ENCODE measurements at places on chromosomes 5 and 9.
A peak's percentile ranks its signal among the peaks of the same experiment; 100 is the strongest.

- DNase-seq: no peak
These were observed 203.8 kb downstream of the MLLT3 start for GRCh38 chr9:20418485-20418884.

GRCh38 chr5:152864991-152865390 lies 459.9 kb upstream of the NMUR2 start:
- DNase-seq: peak; percentile 9

- no peak for DNase-seq
These were observed 58.0 kb downstream of the RCL1 start for GRCh38 chr9:4850603-4851310.

DNA sequence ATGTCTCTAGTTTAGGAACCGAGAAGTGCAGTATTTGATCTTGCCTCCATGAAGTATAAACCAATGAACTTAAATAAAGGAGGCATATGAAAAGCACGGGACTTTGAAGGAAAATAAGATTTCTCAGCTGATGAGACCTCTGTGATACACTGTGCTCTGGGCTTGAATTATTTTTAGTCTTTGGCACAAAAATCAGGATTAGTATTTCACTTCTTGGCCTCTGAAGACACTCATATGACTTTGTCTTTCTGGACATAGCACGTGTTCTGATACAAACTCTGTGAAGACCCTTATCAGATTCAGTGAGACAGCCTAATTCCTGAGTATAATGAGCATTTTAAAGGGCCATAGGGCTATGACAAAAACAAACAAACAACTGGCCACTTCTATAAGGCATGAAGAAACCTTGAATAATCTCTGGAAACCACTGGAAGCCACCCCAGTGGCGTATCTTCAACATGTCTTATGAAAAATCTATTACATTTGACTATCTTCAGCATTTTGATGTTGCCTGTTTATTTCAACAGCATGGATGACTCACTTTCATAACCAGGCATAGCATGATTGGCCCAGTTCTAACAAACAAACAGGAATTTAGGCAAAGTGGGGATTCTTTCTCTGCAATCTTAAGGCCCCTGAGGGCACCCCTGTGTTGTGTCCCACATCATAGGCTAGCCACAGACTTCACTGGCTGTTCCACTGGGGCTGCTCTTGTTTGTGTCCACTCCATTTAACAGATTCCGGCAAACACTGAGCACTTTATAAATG lies 90.3 kb upstream of the ZNF462 start:
- DNase-seq: no peak

DNA sequence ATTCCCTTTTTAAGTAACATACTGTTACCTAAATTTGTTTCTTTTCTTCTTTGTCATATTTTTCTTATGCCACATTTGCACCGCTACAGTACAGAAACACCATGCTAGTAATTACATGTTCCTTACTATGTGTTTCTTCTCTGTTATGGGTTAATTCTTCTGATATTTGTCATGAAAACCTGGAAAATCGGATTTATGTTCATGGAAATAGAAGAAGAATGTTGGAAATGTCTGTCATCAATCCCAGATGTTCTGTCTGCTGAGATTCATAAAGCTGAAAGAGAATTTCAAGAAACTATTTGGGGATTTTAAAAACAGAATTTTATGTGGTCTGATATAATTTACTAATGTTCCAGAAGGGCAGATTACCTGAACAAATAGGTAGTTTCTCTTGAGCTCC lies 305.2 kb upstream of the NREP start:
- DNase-seq: no peak

DNA sequence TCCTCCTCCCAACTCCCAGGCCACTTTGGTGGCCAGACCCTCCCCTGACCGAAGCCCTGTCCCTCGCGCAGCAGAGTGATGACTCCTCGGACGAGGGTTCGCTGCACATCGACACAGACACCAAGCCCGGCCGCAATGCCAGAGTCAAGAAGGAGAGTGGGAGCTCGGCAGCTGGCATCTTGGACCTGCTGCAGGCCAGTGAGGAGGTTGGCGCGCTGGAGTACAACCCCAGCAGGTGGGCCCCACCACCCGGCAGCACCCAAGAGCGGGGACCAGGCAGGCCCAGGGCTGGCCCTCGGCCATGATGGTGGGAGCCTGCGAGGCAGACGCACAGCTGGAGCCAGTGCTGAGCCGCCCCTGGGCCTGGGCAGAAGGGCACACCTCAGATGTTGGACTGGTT lies 90.6 kb downstream of the PHF2 start:
- DNase-seq: no peak

DNA sequence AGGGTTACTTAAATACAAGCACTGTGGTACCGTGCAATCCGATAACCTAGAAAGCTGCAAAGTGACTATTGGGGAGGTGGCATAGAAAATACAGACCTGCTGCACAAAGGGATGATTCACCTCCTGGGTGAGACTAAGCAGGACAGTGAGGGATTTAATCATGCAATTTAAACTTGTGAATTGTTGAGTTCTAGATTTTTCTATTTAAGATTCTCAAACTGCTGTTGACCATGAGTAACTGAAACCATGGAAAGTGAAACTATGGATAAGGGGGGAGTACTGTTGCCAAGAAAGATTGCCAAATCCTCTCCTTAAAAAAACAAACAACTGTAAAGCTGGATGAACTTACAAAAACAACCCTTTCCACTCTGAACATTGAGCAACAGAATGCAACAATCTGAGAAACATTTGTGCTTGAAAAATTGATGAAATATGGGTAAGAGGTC lies 61.5 kb upstream of the NUDT12 start:
- no peak for DNase-seq

- peak; percentile 67 for DNase-seq
These were observed 74.4 kb upstream of the RUSC2 start for GRCh38 chr9:35415402-35416097.

DNA sequence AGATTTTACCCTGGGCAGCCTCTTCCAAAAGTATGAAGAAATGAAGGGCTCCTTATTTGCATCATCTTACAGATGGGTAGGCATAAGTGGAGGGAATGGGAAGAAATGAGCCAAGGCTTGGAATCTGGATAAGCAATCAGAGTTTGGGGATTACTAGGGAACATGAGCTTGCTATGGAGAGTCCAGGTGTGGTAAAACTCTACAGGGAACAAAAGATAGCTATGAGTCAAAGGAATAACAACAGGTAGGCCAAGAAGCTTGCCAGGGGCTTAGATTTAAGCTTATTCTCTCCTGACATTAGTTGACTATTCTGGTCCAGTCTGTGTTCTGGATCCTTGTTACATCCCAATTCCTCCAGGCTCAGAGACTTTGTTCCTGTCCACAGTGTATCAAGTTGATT lies 16.4 kb downstream of the RFK start:
- no peak for DNase-seq
